ENCODE measurements at places on chromosomes 4 and X. TPM values are rescaled to one million over a fixed set of nuclear protein-coding genes. Genes with fewer than 3 reads are reported as not detected.

The PYURF gene
- total RNA-seq, result 98.1 TPM

The USP17L27 gene
- not detected for total RNA-seq

The HS3ST1 gene
- not detected for total RNA-seq

The F8A3 gene
- 0.99 TPM for total RNA-seq

The ZBTB49 gene
- total RNA-seq, result 3.5 TPM

The UGT2B17 gene
- not detected for total RNA-seq

The IL1RAPL2 gene
- not detected for total RNA-seq

The PIGA gene
- total RNA-seq, result 4.9 TPM

The HPSE gene
- 0.17 TPM for total RNA-seq

The CT45A2 gene
- total RNA-seq, result not detected

The PAGE1 gene
- total RNA-seq, result not detected

The CT45A10 gene
- not detected for total RNA-seq

The LRCH2 gene
- total RNA-seq, result 12.8 TPM

The NAP1L2 gene
- total RNA-seq, result 3.6 TPM

The ITM2A gene
- total RNA-seq, result 0.17 TPM

The GPR34 gene
- not detected for total RNA-seq

The IL9R gene
- total RNA-seq, result not detected

The RNF128 gene
- 8.1 TPM for total RNA-seq

The IL21 gene
- not detected for total RNA-seq

The VEGFC gene
- 67.2 TPM for total RNA-seq

The LINC00632 gene
- 2.1 TPM for total RNA-seq

The ZNF718 gene
- total RNA-seq, result 4.8 TPM

The RAB9B gene
- 0.77 TPM for total RNA-seq

The ODAPH gene
- total RNA-seq, result not detected

The PCDH19 gene
- total RNA-seq, result 0.26 TPM

The NOX1 gene
- total RNA-seq, result not detected

The MMRN1 gene
- total RNA-seq, result under 0.01 TPM

The IL2RG gene
- total RNA-seq, result not detected

The FANCB gene
- total RNA-seq, result 6.4 TPM

The MOB1B gene
- 17.5 TPM for total RNA-seq

The TMEM255A gene
- under 0.01 TPM for total RNA-seq

The SH2D1A gene
- not detected for total RNA-seq

The KCTD8 gene
- not detected for total RNA-seq

The CABS1 gene
- total RNA-seq, result not detected

The SLC25A14 gene
- total RNA-seq, result 8.0 TPM
